NCI-H226 (cell line): ENCODE measurements at places on chromosomes 12 and 14.

- no peak for DNase-seq
Measured at GRCh38 chr12:80291108-80291754, 152.8 kb upstream of the PTPRQ start.

- DNase-seq = no peak
Measured at GRCh38 chr12:57692500-57692899, 1.4 kb upstream of the OS9 start.

DNA sequence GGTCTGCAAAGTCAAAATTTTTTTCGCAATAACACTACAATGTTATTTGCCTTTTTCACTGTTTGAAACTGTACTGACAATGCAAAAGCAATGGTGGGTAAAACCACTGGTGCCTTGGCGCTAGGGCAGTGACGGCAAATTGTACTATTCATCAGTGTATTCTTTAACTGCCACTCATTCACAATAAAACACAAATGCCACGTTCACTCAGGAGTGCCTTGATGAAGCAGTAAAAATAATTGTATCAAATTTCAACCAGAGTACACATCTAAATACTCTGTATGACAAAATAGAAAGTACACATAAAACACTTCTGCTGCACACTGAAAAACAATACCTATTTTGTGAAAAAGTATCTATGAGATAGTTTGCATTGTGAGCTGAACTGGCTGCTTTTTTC is 17.8 kb downstream of the DCAF5 start:
- no peak for DNase-seq

- peak; percentile 25 for DNase-seq
Measured at GRCh38 chr14:53193193-53193592, 40.1 kb upstream of the DDHD1 start.

DNA sequence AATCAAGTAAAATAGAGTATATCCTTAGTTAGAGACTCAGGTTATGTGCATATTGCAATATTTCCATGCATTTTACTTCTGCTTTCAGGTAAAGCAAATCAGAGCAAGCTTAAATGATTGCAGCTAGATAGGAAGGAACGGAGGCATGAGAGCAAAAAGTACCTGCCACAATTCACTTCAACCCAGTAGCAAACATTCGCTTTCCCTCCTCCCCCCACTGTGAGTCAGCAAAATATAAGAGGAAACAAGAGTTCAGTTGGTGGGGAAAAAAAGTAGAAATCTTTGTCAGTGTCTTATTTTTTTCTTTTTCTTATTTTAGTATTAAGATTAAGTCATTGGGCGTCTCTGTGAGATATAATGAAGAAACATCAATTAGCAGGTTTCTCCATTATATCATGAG is 475.4 kb downstream of the NPAS3 start:
- no peak for DNase-seq

DNA sequence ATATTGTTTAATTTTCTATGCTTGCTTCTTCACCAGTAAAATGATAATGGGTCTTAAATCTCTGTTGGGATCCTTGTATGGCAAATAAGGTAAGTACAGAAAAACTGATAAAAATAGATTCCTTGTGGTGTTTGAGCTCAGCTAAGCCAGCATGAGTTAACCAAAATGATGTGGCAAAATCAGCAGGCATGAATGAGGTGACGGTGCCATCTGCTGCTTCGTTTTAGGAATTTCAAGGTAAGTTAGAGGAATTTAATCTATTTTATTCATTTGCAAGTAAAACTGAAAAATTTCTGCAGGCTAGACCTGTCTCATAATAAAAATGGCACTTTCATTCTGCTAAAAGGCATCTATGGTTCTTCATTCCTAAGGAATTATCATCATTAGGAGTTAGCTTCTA is 10.0 kb upstream of the CLEC7A start:
- DNase-seq = peak; percentile 25

GRCh38 chr12:90086281-90086680 is 377.6 kb upstream of the ATP2B1 start:
- DNase-seq = peak; percentile 28

GRCh38 chr12:14854586-14855183 is 11.4 kb upstream of the ART4 start:
- no peak for DNase-seq

- DNase-seq = no peak
Measured at GRCh38 chr12:132550014-132550802, 60.2 kb downstream of the LRCOL1 start.

DNA sequence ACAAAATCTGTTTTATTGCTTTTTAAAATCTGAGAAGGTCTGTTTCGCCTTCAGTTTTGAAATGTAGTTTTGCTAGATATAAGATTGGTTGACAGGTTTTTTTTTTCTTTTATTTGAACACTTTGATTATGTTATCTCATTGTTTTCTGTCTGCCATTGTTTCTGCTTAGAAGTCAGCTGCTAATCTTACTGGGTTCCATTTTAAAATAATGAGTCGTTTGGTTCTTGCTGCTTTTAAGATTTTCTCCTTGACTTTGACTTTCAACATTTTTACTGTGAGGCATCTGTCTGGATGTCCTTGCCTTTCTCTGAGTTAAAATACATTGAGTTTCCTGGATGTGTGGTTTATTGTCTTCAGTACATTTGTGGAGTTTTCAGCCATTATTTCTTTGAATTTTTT is 56.7 kb downstream of the ADIPOR2 start:
- DNase-seq = no peak

DNA sequence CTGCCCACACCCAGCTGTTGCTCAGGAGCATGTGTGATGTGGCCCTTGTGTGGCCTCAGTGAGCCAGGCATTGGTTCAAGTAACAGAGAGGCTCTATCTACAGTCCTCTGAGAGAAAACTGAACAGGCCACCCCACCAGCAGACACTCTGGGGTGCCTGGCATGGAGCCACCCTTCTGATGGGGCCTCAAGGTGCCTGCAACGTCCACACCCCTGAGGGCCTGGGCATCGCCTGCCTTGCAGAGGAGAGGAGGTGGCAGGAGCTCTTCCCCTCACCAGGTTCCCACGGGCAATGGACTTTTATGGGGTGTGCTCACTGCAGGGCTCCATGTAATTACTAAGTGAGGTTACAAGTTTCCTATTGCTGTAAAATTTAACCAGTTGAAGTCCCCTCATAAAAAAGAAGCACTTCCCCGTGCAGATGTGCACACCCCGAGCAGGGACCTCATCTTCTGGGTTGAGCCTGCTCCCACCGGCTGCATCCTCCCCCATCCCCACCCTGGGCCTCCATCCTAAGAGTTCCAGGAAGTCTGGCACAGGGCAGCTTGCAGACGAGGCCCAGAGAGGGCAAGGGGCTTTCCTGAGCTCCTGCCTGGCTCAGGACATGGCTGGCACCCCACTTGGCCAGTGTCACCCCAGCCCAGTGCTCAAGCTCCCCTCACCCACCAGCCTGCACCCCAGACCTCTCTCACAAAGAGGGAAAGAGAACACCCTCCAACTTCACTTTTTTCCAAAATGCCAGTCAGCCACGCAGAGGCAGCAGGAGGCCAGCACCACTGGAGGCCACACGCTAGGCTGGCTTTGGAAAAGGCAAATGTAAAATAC is 270.4 kb upstream of the RTL1 start:
- no peak for DNase-seq

DNA sequence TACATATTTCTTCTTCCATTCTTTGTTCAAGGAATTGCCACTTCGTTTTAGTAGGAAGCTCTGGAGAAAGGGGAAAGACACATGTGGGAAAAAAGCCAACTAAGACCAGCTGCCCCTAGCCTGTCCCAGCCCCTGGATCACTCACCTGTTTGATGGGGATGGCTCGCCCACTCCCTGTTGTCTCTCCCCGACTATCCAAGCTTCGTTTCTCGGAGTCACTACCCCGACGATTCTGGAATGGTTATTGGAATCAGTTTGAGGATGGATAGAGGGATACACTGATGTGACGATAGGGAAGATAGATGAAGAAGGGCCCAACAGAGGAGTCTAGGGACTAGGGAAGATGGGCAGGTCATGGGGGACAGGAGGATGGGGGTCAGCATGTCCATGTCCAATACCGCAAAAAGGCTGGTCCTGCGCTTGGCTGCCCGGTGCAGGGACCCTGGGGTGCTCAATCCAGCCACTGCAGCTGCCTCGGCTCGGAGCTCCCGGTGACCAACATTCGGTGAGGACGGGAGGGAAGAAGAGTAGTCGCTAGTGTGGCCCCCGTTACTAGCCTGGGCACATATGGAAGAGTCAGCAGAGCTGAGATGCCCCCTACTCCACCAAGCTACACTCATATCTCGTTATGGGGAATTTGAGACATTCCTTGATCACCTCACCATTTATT is 7.0 kb downstream of the AGAP2 start:
- DNase-seq = no peak

DNA sequence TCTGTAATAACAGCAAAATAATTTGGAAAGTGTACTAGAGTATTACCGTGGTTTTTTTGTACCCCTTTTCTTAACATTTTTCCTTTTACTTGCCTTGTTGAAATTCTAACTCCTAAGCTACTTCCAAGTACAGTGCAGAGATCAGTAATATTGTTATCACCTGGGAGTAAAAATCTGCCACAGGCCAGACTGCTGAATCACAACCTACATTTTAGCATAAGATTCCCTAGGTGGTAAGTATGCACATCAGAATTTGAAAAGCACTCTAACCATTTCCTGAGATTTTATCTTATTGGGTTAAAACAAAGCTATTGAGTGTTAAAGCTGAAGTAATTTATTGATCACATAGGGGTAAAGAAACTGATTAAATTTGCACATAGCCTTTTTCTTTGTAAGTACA is 55.2 kb upstream of the KCNH3 start:
- peak; percentile 76 for DNase-seq

GRCh38 chr14:56008150-56008549 is 110.1 kb upstream of the PELI2 start:
- DNase-seq = no peak

GRCh38 chr12:62720661-62721330 is 214.2 kb downstream of the PPM1H start:
- no peak for DNase-seq

DNA sequence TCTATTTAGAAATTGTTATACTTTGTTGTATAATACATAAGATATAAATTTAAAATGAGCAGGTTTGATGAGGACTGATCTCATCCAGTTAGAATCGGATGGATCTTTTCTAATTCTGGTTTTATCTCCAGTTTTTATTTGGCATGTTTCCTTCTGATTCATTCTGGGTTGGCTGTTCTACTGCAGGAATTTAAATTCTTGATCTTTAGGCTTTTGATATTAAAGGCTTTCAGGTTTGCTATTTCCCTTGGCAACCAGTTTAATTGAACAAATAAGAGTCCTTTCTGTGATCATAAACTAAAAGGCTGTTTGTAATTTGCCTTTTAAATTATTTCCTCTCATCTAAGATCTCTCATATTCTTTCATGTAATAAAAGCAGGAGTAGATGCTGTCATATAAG is 83.4 kb downstream of the PDE6H start:
- DNase-seq = no peak

DNA sequence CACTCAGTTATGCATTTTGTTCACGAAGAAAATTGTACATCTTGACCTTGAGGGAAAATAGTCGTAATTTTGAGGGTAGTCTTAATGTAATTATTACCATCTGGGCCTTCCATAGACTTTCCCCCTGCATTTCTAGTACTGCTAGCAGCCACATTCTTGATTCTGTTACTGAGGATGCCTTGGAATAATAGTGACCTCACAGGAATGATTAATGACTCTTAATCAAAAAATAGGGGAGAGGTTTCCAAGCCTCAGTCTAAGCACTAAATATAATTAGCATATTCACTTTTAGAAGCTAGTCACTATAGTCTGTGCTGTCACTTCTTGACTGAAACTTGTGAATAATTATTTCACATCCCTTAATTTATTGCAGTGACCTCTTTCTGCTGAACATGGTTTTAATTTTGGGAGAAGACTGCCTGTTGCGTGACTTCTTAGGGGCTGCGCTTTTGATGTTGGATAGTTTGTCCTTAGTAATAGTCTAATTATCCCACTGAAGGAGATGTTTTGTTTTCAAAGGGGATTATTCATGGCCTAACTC is 400.5 kb downstream of the ADAMTS20 start:
- peak; percentile 11 for DNase-seq

- no peak for DNase-seq
Measured at GRCh38 chr14:103949131-103949790, 6.9 kb upstream of the RD3L start.

GRCh38 chr12:12870465-12870864 is 20.9 kb upstream of the GPRC5A start:
- peak; percentile 100 for DNase-seq
